Stimulated activated CD8-positive, alpha-beta memory T cell treated with anti-CD3 and anti-CD28 coated beads, Interleukin-4, amount 100 ng/mL, for 1 hour (primary cell): ENCODE measurements at places on chromosomes 7 and 10.
A peak's percentile ranks its signal among the peaks of the same experiment; 100 is the strongest.

- DNase-seq: peak; percentile 24
Measured at GRCh38 chr7:134327896-134328295, 11.2 kb upstream of the SLC35B4 start.

- no peak for DNase-seq
Measured at GRCh38 chr10:125030567-125031197, 88.8 kb downstream of the ZRANB1 start.

DNA sequence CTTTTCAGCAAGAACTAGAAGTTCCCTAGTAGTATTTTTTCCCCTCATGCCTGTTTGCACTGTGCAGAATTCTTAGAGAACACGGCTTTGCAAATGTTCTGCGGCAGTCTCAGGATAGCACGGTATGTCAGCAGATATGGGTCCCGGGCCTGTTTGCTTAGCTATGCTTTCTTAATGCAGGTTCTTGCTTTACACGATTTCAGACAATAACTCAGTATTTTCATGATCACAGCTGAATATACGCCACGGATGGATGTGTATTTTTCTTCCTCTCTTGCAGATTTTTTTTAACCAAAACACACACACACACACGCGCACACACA is 137.3 kb downstream of the HECW1 start:
- no peak for DNase-seq

- peak; percentile 67 for DNase-seq
Measured at GRCh38 chr7:39623047-39623731, at the start of gene RALA. TSS of gene RALA (plus strand) at chr7:39623572. CDS start at chr7:39686668, 63,096 bp downstream.

DNA sequence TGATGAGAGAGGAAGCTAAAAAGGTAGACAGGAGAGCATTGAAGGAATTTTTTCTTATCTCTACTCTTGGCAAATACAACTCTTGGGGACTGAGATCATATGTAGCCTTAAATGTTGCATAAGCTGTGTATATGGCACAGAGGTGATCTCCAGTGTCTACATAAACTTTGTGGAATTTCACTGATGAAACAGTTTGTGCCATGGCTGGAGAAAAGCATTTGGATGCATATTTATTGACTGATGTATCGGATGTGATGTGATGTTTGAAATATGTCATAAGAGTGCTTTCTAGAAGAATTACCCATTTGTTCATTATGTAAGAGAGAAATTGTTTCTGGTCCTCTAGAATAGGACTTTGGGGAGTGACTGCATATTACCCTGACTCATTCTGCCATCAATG is 244.9 kb upstream of the LRRTM3 start:
- no peak for DNase-seq

DNA sequence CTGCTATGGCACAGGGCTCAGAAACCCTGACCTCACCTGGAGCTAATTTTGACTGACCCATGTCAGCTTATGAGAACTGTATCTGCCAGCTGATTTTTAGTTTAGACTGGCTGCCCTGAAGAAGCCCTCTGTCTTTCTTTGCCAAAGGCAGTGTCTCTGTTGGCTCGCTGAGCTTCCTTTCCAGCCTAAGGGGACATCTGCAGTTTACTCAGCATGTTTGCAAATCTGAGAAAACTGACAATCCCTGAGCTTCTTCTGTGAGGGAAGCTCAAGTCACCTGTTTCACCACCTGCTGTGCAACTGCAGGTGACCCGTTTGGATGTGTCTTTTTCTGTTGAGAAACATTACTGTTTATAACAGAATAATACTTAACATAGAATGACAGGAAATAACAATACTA is 46.0 kb downstream of the PRKAR2B start:
- no peak for DNase-seq

DNA sequence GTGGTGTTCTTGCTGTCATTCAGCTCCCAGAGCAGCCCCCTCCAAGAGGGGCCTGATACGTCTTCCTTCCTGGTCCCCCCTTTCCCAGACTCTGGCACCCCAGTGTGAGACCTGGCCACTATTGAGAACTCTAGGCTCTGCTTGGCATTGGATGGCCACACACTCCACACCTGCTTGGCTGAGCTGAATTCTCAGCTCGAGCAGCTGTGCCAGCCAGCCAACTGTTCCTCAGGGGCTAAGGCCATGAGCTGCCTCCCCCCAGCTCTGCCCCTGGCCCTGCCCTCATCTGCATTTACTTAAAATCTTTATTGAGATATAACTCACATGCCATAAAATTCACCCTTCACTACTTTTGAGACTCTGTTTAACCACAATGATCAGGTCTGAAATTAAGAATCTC is 6.7 kb downstream of the TLL2 start:
- DNase-seq: no peak

DNA sequence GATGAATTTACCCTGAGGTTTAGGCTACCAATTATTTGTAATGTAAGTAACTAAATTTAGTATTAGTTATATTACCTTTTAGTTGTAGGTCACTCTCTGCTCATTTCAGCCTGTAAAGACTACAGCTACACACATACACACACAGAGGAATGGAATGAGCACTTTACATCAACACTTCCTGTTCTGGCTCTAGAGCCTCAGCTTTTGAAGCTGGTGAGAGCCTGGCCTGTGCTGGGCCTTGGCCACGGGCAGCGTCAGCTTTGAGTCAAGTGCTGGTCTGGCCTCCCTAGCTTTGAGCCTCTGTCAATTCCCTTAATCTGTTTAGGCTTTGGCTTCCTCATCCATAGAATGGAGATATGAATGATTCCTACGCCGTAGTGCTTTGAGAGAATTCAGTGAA is 141.7 kb downstream of the EGFR start:
- no peak for DNase-seq

DNA sequence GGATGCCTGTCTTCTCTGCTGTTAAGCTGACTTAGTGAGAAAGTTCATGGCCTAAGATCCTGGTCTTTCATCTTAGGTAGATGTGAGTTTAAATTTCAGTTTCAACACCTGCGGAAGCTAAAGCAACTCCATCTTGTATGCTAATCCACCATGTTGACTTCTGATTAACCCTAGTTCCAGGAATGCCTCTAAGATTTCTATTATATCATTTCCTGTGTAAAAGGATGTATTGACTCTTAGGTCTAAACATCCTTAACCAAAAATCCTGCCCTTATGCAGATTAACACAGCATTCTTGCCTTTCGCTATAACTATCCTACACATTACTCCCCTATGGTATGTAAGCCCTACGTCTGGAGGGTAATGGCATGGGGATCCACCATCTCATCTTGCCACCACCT is 94.4 kb upstream of the CCDC6 start:
- no peak for DNase-seq

DNA sequence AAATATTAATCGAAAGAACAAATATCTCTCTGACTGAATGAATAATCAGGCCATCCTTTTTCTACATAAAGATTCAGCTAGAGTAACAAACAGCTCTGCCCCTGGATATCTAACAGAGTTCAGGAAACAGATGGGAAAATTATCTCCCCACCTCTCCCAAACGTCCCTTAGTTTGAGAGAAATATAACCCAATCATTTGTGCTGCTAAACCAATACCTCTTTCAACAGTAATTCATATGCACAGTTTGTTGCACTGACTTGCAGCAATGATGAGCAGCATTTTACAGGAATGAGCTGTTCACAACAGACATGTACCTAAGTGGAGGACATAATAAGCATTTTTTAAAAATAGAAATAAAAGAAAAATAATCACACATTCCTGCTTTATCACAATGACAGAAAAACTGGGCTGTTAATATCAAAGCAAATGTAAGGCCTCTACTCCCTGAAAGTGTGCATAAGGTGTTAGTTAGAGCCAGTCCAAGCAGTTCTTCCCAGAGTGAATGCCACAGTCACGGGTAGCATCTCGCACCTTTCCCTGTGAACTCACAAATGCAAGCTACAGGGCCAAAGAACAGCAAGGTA is 2.3 kb downstream of the CREB3L2 start:
- no peak for DNase-seq

DNA sequence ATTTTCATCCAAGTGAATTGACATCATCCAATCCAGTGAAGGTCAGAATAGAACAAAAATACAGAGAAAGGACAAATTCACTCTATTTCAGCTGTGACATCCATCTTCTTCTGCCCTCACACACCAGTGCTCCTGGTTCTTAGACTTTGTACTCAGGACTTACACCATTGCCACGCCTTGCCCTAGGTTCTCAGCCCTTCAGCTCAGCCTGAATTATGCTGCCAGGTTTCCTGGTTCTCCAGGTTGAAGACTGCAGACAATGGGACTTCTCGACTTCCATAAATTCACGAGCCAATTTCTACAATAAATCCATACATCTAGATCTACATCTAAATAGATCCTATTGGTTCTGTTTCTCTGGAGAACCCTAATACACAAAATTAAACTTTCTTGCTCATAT is 181.2 kb upstream of the KCND2 start:
- no peak for DNase-seq

DNA sequence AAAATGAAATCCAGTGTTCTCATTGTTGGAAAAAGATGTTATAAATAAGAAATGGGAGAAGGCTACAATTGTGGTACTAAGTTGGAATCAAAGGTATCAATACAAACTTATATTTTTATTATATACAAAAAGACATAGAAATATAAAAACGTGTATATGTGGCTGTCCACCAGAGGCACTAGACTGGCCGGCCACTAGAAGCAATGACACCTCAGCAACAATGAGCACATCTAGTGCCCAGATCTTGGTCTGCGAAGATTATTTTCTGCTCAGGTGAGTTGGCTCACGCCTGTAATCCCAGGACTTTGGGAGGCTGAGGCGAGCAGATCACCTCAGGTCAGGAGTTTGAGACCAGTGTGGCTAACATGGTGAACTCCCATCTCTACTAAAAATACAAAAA is 21.6 kb downstream of the IDE start:
- DNase-seq: no peak

- no peak for DNase-seq
Measured at GRCh38 chr7:40808378-40808942, 673.7 kb downstream of the SUGCT start.

- no peak for DNase-seq
Measured at GRCh38 chr7:26197153-26198115, 3.1 kb downstream of the HNRNPA2B1 start.

DNA sequence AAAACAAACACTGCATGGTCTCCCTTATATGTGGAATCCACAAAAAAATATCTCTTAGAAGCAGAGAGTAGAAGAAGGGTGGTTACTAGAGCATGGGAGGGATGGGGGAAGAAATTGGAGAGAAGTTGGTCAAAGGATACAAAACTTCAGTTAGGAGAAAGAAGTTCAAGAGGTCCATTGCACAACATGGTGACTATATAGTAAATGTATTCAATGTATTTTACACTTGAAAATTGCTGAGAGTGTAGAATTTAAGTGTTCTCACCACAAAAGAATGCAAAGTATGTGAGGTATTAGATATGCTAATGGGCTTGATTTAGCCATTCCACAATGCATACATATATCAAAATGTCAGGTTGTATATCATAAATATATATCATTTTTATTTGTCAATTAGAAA is 232.0 kb upstream of the CELF2 start:
- no peak for DNase-seq

DNA sequence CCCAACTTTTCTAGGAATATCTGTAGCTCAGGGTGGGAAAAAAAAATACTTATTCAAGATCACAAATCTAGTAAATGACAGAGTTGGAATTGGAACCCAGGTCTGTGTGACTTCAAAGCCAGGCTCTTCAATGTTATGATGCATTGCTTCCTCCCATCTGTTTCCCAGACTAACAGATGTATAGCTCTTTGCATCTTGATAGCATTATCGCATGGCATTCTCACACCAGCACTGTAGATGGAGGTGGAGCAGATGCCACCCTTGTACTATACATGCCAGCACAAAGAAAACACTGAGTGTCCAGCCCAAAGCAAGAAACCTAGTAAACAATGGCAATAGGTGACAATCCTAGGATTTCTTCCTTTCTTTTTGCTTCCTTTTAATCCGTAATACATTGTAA is 497.3 kb downstream of the NEBL start:
- no peak for DNase-seq

- DNase-seq: no peak
Measured at GRCh38 chr7:124697746-124698145, 67.8 kb downstream of the GPR37 start.

GRCh38 chr7:50658696-50659095 is 93.5 kb upstream of the DDC start:
- DNase-seq: no peak

GRCh38 chr7:84294847-84295455 is 100.4 kb upstream of the SEMA3A start:
- no peak for DNase-seq

DNA sequence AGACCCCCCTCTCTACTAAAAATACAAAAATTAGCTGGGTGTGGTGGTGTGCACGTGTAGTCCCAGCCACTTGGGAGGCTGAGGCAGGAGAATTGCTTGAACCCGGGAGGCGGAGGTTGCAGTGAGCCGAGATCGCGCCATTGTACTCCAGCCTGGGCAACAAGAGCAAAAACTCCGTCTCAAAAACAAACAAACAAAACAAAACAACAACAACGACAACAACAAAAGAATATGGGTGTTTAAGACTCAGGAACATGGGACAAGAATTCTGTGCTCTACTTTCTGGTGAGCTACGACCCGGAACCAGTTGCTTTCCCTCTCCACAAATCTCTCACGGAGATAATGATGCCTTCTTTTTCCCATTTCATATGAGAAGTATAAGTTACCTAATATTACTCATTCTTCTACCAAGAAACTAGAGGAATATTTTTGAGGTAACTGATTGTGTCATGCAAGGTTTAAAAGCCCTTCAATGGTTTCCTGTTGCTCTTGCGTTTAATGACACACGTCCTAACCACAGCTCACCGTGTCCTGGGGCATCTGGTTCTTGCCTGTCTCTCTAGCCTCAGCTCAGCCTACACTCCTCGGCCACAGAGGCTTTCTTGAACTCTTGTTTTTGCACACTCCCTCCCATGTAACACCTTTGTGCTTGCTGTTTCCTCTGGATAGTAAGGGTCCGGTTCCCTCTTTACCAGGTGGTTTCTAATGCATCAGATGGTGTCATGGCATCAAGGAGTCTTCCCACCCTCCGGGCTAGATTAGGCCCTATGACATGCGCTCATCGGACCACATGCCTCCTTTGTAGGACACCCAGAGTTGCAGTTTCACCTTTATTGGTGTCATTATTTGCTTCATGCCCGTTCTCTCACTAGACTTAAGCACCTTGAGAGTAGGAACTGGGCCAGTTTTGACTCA is 67.5 kb downstream of the PFKFB3 start:
- DNase-seq: peak; percentile 37

DNA sequence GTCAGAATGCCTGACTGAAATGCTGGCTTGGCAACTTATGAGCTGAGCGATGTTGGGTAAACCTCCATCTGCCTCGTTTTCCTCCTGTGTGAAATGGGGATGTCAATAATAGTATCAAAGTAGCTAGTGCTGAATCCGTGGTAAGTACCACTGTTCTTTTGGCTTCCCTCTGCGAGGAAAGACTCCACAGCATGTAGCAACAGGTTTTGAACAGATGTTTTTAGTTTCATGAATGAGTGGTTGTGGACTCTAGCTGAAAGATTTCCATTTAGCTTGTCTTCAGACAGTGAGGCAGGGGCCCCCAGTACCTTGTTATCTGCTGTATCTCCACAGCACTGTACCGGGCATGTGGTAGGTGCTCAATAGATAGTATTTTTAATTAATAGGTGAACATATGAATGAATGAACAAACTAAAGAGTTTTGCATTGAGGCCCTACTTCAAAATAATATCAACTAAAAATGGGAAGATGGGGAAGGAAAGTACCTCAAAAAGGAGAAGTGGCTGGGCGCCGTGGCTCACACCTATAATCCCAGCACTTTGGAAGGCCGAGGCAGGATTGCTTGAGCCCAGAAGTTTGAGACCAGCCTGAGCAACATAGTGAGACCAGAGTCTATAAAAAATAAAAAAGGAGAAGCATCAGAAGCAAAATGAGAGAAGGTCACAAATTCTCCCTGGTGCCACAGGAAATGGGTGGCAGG is 5.6 kb upstream of the DLG5 start:
- DNase-seq: no peak
